Germinal center (tissue), 1 donor: ENCODE measurements at places on chromosomes 7 and 10.

- no peak for DNase-seq
Measured at GRCh38 chr7:3082386-3082785, 38.7 kb upstream of the CARD11 start.

DNA sequence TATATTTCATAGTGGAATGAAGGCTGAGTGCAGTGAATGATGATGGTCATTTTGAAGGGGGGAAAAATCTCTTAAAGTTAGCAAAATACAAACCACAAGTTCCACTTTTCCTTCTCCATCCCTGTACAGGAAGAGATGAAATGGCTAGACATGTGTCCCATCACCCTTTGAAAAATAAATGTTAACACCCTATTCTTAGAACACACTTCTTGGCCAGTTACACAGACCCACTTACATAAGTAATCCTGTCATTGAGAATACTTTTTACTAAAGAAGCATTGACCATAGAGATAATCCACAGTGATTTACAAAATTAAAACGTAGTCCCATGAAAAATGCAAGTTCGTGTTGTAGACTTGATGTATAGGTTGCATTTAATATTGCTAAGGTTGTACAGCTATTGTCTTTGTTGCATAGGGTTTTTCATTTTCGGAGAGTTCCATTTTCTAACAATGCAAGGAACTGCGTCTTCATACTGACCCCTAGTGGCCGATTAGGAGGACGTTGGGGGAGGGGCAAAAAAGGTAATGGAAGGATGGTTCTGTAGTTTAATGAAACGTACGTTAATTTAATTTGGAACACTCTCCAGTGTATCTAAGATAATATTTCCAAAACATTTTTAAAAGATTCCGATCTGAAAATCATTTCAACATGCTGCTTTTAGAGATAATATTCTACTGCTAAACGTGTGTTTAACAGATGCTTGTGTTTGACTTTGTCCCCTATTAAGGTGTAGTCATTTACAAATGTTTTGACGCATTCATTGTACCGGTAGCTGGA lies 60.9 kb downstream of the ARMC3 start:
- DNase-seq = peak; percentile 68

GRCh38 chr10:77087366-77087765 lies 550.2 kb downstream of the KCNMA1 start:
- no peak for DNase-seq

GRCh38 chr7:30468791-30469190 lies 9.8 kb downstream of the NOD1 start:
- DNase-seq = no peak

- DNase-seq = no peak
Measured at GRCh38 chr10:10605551-10606081, 412.1 kb upstream of the CELF2 start.

- no peak for DNase-seq
Measured at GRCh38 chr10:67476201-67476600, 219.8 kb downstream of the CTNNA3 start.

DNA sequence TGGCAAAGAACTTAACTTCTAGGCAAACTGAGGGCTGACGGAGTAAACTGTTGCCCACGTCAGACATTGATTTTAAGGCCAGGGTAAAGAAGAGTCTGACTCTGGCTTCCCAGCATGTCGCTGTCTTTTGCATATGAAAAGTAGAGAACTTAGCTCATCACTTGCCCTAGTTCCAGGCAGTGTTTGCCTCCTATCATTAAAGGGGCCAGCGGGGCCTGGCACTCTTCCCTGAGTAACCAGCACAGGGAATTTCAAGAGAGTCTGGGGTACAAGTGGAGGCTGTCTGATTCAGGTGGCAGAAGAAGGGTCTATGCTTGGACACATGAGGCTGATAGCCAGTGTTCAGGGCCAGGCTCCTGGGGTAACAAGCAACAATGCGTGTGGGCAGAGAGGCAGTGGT lies 4.8 kb downstream of the DENND2A start:
- DNase-seq = no peak

DNA sequence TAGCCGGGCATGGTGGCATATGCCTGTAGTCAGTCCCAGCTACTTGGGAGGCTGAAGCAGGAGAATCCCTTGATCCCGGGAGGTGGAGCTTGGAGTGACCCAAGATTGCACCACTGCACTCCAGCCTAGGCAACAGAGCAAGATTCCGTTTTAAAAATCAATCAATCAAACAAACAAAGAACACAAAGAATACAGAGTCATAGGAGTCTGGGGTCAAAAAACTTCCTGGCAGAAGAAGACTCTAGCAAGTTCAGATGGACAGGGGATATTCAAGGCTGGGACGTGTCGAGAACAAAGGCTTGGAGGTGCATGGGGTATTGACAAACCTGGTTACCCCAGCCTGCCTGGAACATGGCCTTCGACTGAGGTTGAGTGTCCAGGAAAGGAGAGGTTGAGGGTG lies 228.8 kb upstream of the AGK start:
- DNase-seq = no peak

GRCh38 chr7:82729172-82730030 lies 285.8 kb upstream of the CACNA2D1 start:
- no peak for DNase-seq

DNA sequence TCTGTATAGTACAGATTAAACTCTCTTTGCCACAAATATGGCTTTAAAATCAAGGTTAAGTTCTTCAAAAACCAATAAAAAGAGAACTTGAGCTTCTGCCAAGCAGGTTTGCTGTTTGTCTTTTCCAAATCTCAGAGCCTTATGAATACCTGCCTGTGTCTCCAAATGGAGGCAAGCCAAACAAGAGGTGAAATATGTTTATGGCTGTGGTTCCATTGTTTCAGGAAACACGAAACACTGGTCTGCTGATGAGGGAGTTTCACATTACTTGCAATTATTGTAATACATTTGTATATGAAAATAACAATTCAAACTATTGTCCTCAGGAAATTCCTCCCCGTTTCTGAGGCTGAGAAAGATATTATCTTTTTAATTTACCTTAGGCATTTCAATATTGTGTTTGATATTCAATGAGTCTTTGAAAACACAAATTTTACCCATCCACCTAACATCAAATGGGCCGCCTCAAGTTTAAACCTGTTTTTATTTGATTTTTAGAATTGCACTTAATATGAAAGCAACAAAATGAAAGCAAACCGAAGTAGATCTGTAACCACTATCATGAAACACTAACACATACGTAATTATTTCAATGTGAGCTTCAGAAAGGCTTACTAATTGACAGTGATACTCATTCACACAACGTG lies 359.3 kb downstream of the HGF start:
- DNase-seq = no peak

DNA sequence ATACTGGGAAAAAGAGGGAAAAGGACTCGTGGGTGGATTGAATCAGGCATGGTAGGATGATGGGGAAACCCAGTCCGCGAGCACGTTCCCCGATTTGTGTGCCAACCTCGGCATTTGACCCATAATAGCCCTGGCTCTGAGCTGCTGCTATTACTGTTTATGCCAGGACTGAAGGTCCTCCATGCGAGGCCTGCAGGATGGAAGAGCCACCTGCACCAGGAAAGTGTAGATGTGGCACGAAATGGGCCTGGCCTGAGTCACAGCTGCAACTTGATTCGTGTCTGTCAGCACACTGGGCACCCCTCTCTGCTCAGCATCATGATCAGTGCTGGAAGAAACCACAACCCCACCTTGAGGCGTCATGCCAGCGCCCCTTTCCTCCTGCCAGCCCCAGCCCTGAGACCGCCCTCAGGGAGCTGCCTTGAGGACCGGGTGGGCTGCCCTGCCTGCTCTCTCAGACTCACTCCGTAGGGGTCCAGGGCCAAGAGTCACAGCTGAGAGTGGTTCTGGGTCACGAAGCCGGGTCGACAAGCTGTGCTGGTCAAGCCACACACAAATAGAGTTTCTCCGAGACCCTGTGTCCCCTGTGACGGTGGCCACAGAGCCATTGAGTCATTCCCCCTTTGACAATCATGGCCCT lies 74.4 kb downstream of the CHST15 start:
- no peak for DNase-seq

GRCh38 chr7:23175938-23176337 lies 5.9 kb upstream of the NUP42 start:
- DNase-seq = no peak

DNA sequence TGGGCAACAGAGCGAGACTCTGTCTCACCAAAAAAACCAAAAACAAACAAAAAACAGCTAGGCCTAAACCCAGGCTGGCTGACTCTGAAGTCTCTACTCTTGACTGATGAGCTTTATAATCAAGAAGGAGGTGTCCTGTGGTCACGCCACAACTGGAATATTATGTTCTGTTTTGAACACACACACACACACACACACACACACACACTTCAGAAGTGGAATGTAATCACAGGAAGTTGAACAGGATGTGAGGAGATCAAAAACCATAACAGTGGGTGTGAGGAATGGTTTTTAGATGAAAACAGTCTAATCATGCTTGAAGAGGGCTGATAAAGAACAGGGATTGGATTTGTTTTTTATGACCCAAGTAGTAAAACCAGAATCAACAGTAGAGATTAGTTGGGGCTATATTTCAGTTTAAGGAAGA lies 51.1 kb upstream of the IL6 start:
- DNase-seq = no peak

GRCh38 chr10:72043016-72043834 lies 45.1 kb downstream of the SPOCK2 start:
- DNase-seq = no peak

- peak; percentile 64 for DNase-seq
Measured at GRCh38 chr10:79250259-79250658, 97.0 kb upstream of the PPIF start.

- DNase-seq = no peak
Measured at GRCh38 chr7:90430614-90431460, 27.6 kb downstream of the CLDN12 start.

- DNase-seq = no peak
Measured at GRCh38 chr7:36755484-36755883, 31.2 kb upstream of the AOAH start.

DNA sequence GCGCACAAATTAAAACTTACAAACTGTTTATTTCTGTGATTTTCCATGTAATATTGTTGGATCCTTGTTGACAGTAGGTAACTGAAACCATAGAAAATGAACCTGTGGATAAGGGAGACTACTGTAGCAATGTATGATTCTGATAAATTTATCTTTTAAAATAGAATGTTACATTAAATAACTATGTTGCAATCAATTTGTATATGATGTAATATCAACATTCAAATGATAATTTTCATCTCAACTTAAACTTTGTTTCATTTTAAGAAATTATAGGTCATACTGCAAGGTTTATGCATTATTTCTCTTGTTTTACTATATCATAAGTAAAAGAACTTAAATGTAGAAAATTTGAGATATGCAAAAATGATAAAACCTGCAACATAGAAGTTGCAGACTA lies 718.0 kb upstream of the MBL2 start:
- DNase-seq = no peak

GRCh38 chr10:78929541-78929940 lies 139.2 kb upstream of the ZMIZ1 start:
- no peak for DNase-seq

DNA sequence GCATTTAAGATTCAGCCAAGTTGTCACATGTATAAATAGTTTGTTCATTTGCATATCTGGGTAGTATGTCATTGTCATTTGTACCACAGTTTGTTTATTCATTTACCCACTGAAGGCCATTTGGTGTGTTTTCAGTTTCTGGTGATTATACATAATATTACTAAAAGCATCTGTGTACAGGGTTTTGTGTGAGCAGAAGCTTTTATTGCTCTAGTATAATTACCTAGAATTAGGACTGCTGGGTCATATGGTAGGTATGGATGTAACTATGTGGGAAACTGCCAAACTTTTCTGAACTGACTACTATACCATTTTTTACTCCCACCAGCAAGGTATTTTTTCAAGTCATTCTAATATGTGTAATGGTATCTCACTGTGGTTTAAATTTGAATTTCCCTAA lies 584.0 kb upstream of the GHITM start:
- DNase-seq = no peak

DNA sequence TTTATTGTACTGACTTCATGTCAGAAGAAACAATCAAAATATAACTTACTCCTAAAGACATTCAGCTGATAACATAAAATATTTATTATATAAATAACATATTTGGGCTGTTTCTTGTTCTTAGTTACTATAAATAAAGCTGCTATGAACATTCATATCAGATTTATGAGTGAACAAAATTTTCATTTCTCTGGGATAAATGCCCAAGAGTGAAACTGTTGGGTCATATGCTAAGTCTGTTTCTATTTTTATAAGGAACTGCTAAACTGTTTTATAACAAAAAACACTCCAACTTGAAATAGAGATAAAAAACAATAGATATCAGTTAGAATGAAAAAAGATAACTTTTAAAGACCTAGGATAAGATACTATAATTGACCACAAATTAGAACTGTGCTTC lies 26.5 kb upstream of the CC2D2B start:
- DNase-seq = no peak

DNA sequence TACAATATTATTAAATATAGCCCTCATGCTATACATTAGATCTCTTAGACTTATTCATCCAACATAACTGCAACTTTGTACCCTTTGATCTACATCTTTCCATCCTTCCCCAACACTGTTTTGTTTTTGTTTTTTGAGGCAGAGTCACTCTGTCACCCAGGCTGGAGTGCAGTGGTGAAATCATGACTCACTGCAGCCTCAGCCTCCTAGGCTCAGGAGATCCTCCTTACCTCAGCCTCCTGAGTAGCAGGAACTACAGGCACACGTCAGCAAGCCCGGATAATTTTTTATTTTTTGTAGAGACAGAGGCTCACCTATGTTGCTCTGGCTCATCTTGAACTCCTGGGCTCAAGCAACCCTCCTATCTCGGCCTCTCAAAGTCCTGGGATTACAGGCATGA lies 53.3 kb downstream of the NT5C2 start:
- no peak for DNase-seq

- DNase-seq = no peak
Measured at GRCh38 chr10:82084496-82084895, 209.5 kb downstream of the NRG3 start.

DNA sequence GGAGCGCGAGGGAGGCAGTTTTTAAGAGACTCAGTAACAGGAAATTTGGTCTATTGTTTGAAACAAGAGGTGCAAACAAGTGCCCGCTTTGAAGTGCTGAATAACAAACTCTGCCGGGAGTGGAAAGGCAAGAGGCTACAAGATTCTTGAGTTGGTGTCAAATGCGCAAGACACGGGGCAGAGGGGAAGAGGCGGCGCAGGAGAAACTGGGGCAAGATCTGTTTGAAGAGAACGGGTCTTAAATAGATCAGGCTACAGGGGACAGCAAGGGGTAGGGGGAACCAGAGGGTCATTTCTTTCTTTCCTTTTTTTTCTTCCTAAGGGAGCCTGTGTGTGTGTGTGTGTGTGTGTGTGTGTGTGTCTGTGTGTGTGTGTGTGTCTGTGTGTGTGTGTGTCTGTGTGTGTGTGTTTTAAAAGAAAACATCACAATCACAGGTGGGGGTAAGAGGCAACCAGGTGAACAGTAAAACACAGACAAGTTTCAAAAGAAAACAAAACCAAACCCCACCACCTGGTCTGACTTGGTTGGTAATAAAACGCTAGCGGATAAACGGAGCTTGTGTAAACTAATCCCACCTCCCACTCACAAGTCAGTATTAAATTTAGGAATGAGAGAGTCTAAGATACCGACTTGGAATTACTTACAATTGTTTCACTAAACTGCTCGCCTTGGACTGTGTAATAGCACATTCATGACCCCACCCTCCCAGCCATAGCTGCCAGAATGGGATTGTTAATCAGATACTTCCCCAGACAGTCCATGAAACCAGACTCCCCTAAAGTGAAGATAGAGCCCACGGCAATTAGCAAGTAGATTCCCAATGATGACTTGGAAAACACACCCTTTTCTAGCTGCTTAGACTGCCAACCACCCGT lies 13.1 kb upstream of the CUX1 start:
- no peak for DNase-seq
